NCI-H524 (cell line): ENCODE measurements at places on chromosomes 6 and 20.

DNA sequence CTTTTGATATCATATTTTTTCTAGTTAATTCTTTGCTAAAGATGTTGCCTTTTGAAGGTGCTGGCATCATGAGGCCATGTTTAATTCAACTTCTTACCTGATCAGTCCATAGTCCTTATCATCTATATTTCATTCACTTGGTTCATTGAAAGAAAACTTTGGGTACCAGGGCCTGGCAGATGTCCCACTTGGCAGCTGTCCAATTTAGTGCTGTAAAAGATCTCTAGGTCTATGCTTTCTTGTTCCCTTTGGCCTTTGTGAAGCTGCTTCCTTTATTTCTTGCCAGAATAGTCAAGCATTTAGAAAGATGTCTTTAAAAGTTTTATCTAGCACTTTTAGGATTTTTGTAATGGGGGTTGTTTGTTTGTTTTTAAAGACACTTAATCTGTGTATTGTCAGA lies 61.7 kb upstream of the EYA4 start:
- DNase-seq: peak; percentile 45

GRCh38 chr20:48919336-48919881 lies 2.1 kb upstream of the ARFGEF2 start:
- DNase-seq: no peak

DNA sequence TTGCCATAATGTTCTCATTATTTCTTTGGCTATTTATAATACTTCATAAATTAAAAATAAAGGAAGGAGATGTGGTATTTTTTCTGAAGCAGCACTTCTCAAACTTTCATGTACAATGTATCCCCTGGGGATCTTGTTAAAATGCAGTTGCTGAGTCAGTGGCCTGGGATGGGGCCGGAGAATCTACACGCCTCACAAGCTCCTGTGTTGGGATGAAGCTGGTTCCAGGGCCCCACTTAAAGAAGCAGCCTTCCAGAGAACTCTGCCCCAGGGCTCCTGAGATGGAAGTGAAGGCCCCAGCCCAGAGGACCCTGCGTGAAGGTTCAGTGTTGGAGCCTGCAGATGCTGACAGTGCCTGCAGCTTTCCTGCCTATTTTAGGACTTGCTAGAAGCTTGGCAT lies 40.1 kb upstream of the SLC23A2 start:
- no peak for DNase-seq

GRCh38 chr6:47571488-47571887 lies 93.9 kb downstream of the CD2AP start:
- DNase-seq: no peak

DNA sequence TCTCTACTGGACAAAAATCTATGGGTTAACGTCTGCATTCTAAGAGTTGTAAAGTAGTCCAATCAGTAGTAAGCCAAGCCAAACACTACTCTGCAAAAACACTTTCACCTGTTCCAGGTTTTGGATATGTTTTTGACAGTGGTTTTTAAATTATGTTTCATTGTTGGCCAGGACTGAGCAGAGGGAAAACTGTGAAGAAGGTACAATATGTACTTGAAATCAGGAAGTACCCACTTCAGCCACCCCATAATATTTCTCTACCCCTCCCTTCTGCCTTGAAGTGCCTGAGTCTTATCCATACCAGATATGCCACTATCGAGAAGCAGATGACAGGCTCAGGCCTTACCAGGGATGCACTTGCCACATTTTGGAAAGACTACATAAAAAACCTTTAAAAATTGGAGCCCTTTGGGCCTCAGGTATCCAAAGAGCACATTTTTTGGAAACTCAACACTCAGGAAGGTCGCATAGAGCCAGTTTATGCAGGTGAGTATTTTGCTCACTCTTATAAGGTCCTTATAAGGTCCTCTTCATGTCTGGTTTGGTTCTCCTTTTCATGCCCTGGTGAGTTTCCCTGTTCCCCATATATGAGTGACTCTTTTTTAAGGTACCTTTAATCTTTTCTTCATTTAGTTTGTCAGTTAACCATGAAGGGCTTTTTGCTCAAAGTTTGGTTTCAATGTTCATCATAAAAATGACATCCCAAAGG lies 859.3 kb upstream of the FLRT3 start:
- DNase-seq: peak; percentile 50

GRCh38 chr6:45293306-45293705 lies 34.8 kb upstream of the RUNX2 start:
- DNase-seq: no peak

GRCh38 chr20:45963059-45964005 lies 8.7 kb downstream of the ZNF335 start:
- no peak for DNase-seq

GRCh38 chr20:20215976-20216727 lies 151.8 kb upstream of the INSM1 start:
- DNase-seq: peak; percentile 95

- no peak for DNase-seq
These were observed 1.1 kb downstream of the PCSK2 start for GRCh38 chr20:17227669-17228623.

DNA sequence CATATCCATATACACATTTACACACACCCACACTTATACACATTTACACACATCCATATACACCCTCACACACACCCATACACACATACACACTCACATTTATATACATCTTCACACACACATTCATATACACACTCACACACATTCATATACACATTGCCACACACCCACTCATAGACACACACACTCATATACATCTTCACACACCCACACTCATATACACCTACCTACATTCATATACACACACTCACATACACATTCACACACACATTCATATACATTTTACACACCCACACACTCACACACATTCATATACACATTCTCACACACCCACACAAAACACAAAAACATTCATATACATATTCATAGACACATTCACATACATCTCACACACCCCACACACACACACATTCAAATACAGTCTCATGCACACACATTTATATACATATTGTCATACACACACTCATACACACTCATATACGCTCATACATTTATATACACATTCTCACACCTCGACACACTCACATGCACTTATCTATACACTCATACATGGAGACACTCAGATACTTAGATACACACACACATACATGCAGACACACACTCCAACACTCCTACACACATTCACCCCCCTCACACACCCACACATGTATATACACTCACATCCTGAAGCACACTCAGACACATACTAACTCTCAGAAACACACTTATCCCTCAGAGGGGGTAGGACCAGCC lies 82.1 kb downstream of the MRPL14 start:
- no peak for DNase-seq

GRCh38 chr6:104705095-104705707 lies 154.5 kb downstream of the HACE1 start:
- DNase-seq: no peak

DNA sequence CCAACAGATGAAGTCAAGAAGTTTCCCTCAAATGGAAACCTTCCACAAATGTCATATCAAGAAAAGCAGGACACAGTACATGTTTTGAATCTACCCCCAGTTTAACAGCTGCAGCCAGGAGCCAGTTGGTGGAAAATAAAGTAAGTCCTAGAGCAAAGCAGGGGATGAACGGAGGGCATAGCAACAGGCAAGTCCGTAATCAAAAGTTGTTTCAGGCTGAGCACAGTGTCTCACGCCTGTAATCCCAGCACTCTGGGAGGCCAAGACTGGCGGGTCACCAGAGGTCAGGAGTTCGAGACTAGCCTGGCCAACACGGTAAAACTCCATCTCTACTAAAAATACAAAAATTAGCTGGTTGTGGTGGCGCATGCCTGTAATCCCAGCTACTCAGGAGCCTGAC lies 2.4 kb upstream of the SALL4 start:
- no peak for DNase-seq

GRCh38 chr6:89281779-89282246 lies 33.3 kb downstream of the GABRR2 start:
- DNase-seq: peak; percentile 3

GRCh38 chr6:54238396-54238795 lies 69.8 kb upstream of the TINAG start:
- DNase-seq: no peak

GRCh38 chr20:23752481-23753193 lies 1.9 kb upstream of the CST1 start:
- DNase-seq: no peak

DNA sequence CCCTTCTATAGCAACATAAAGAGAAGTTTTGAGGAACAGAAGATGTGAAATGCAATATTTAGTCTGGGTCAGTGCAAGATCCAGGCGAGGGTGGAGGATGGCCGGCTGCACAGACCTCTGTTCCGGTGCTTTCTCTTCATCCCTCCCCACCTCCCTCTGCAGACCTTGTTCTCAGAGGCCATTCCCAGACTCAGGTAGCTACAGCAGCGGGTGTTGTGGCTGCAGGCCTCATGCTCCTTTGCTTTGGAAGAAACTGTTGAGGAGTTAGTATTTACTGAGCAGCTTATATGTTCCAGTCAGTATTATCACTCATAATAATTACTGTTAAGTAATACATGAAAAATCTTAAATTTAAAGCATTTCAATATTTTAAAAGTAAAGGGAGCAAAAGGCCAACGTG lies 1.7 kb downstream of the BTN3A3 start:
- DNase-seq: no peak

DNA sequence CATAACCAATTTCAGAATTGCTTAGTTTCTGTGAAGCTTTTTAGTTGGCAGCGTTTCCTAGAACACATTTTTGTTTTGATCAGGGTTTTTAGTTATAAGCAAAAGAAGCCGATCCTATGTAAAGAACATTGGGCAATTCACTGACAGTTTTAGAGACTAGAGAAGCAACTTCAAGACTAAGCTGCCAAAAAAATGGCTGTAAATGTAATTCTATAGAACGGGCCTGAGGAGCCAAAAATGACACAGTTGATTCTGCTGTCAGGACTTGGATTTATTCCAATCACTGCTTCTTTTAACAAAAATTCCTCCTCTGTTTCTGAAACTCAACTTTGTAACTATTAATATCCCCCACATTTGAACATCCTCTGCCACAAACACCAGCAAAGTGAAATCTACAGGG lies 236.0 kb upstream of the EYS start:
- no peak for DNase-seq

DNA sequence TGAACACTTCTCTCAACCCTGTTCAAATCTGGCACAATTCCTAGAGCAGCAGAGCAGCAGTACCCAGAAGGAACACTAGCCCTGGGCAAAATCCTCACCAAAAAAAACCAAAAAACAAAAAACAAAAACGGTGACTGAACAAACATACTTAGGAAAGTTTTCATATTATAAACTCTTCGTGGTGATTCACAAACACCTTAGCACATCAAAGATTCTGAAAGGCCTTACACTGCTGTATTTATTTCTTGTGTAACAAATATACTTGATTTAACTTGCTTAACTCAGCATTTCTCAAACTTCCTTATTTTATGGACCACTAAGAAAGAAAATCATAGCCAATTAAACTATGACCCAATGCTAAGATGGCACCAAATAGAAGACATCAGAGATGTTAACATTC lies 57.8 kb upstream of the RREB1 start:
- DNase-seq: no peak

GRCh38 chr6:79065232-79065631 lies 12.8 kb downstream of the PHIP start:
- no peak for DNase-seq

- DNase-seq: no peak
These were observed 54.1 kb upstream of the CST7 start for GRCh38 chr20:24894967-24895366.

DNA sequence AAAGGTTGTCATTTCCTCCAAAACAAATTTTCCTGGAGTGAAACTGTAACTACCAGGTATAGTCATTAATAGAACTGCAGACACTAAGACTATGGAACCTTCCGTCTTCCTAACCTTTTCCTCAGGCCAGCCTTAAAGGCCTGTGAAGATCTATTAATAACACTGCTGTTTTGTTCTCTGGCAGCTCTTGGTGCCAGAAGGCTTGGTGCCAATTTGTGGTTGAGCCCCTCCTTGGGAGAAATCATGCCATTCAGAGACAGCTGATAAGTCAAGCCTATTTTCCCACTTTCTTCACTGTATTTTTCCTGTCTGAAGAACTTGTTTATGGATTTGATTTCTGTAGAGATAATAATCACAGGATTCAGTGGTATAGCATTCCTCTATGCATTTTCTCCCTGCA lies 64.8 kb downstream of the HCRTR2 start:
- no peak for DNase-seq

DNA sequence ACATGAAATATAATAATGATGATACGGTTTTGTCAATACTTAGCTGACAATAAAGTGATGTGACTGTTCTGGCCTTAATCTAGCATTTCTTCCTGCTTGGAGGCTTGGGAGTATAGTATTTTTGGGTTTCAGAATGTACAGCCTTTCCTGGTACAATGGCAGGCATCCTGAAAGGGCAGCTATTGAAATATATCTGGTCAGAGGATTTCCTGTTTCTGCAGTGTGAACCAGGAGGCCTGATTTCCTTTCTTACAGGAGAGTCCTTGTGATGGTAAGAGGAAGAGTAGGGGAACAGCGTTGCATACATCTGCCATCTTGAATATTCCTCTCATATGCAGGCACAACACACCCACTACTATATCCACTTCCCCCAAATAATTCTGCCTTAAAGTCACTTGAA lies 93.7 kb downstream of the MYO6 start:
- DNase-seq: no peak

- DNase-seq: no peak
These were observed 50.7 kb downstream of the ANKRD60 start for GRCh38 chr20:58177799-58178198.

- no peak for DNase-seq
These were observed 183.0 kb upstream of the PHACTR1 start for GRCh38 chr6:12533586-12533985.

DNA sequence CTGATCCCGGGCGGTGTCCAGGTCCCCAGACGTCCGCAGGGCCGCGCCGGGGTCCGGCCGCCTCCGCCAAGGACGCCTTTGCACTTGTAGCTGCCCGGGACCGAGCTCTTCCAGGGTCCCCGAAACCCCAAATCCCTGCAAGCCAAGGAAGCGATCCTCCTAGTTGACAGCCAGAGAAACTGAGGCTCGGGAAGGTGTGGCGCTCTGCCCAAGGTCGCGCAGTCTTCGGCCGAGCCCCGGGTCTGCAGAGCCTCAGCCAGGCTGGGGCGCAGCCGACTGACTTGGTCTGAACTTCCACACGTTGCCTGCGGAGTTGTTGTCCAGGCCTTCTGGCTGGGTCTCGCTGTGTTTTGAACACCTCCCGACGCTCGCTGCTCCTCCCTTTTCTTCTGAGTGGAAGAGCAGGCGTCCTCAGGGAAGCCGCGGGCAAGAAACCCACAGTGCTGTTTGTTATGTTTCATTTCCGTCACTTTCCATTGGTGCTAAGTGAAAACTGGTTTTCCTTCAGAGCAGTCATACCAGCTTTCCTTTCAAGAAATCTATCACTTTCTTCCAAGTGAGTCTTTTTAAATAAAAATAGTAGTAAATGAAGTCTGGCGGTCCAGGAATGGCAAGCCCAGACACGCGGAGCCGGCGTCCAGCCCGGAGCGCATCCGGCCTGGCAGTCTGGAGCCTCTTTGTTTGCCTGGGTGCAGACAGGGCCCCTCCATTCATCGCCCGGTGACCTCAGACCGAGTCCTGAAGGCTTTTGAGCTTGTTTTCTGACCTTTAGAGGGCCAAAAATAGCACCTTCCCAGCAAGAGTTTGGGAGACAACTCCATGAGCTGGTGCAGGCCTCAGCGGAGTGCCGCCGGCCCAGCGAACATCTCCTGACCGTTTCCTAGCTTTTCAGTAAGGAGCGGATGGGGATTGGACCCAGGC lies 698 bp downstream of the FAM210B start:
- DNase-seq: peak; percentile 58

- peak; percentile 69 for DNase-seq
These were observed 433.7 kb upstream of the CHD6 start for GRCh38 chr20:42051921-42052320.

- no peak for DNase-seq
These were observed 237.6 kb downstream of the PACRG start for GRCh38 chr6:162965366-162965765.

GRCh38 chr20:10711903-10712451 lies 38.2 kb upstream of the JAG1 start:
- DNase-seq: no peak
